Stimulated activated naive CD8-positive, alpha-beta T cell treated with anti-CD3 and anti-CD28 coated beads, Interleukin-15, Interleukin-2, amounts not matched to agents 100 U/mL and 50 U/mL, for 24 hours (primary cell): ENCODE measurements at places on chromosomes 2 and 18.

- no peak for DNase-seq
Observed at GRCh38 chr18:43022874-43023273, 92.6 kb downstream of the RIT2 start.

- DNase-seq, result no peak
Observed at GRCh38 chr2:109421101-109421500, 192.7 kb downstream of the SEPTIN10 start.

GRCh38 chr2:28664120-28664842 lies 87.3 kb upstream of the PPP1CB start:
- DNase-seq, result no peak

- no peak for DNase-seq
Observed at GRCh38 chr2:190882856-190883582, 2.4 kb downstream of the GLS start.

- DNase-seq, result no peak
Observed at GRCh38 chr18:48418539-48419276, 9.5 kb upstream of the ZBTB7C start.

GRCh38 chr2:207149249-207150213 lies 16.2 kb downstream of the KLF7 start:
- no peak for DNase-seq

DNA sequence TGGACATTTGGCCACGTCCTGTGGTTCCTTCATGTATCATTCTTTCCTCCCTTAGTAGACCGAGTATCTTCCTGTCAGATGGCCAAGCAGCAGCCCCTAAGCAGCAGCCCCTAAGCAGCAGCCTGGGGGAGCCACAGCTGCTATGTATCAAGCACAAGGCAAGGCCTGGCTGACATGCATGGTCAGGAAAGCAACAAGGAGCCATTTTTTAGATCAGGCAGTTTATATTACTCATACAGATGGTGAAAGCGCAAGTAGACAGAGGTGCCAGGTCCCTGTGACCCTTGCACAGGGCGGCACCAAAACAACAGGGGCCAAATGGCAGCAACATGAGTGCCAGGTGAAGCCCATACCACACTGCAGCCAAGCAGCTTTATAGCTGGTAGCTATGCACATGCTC lies 22.1 kb downstream of the CHCHD5 start:
- DNase-seq, result no peak

DNA sequence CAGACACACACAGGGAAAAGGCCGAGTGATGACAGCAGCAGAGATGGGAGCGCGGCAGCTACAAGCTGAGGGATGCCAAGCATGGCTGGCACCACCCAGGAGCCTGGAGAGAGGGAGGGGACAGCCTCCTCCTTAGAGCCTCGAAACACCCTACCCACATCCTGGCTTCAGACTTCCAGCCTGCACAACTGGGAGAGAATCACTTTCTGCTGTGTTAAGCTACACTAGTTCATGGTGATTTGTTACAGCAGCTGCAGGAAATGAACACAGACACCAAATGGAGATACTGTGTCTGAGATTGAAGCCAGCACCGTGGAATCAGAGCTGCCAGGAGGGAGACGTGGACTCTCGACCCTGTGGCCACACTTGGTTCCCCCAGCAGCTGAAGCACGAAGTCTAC lies 27.5 kb upstream of the FOSL2 start:
- DNase-seq, result no peak

- DNase-seq, result no peak
Observed at GRCh38 chr2:239459056-239459455, 58.2 kb upstream of the HDAC4 start.

GRCh38 chr2:30373881-30374302 lies 73.2 kb upstream of the LCLAT1 start:
- no peak for DNase-seq

- no peak for DNase-seq
Observed at GRCh38 chr2:206343816-206344215, 69.4 kb downstream of the ZDBF2 start.

- no peak for DNase-seq
Observed at GRCh38 chr2:229154381-229154780, 116.7 kb downstream of the PID1 start.

DNA sequence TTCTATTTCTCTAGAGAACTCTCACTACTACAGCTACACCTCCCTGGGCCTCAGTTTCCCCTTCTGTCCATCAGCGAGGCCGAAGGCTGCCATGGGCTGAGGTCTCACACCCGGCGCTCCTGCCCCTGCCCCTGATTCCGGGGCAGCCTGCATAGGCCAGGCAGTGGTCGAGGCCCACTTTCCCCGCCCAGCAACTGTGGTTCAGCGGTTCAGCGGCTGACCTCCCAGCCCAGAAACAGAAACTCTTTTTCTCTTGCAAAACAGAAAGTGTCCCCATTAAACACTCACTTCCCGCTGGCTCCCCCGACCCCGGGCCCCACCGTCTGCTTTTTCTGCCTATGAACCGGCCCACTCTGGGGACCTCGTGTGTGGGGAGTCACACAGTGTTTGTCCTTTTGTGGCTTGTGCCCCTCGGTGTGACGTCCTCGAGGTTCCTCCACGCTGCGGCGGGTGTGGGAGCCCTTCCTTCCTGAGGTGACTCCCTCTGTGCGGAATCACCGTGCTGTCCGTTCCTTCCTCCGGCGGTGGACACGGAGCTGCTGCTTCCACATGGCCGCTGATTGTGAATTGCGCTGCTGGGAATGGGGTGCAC lies 16.0 kb downstream of the PDCD1 start:
- peak; percentile 74 for DNase-seq

- DNase-seq, result no peak
Observed at GRCh38 chr2:136920652-136921333, 155.4 kb downstream of the THSD7B start.

GRCh38 chr2:150591496-150592285 lies 104.2 kb upstream of the RND3 start:
- no peak for DNase-seq

DNA sequence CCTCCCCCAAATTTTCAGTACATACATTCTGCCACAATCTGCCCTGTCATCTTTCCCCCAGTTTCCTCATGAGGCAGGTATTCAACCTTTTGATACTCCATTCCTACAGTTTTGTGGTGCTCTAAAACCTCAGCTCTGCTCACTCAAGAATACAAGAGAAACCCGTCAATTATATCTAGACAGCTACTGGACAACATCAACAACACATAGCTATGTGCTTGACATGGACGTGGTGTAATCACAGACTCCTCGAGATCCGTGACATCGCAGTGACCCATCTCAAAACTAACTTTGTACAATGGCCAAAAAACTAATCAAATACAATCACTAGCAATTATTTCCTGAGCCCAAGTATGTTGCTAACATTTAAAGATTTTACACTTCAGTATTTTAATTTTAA lies 23.6 kb downstream of the WDSUB1 start:
- no peak for DNase-seq

GRCh38 chr2:182858671-182859070 lies 7.8 kb downstream of the FRZB start:
- DNase-seq, result no peak

- DNase-seq, result no peak
Observed at GRCh38 chr18:72811047-72811446, 56.7 kb downstream of the NETO1 start.

- DNase-seq, result no peak
Observed at GRCh38 chr2:43333656-43334144, 107.3 kb upstream of the ZFP36L2 start.

GRCh38 chr2:14907014-14907612 lies 274.6 kb downstream of the LRATD1 start:
- DNase-seq, result no peak

DNA sequence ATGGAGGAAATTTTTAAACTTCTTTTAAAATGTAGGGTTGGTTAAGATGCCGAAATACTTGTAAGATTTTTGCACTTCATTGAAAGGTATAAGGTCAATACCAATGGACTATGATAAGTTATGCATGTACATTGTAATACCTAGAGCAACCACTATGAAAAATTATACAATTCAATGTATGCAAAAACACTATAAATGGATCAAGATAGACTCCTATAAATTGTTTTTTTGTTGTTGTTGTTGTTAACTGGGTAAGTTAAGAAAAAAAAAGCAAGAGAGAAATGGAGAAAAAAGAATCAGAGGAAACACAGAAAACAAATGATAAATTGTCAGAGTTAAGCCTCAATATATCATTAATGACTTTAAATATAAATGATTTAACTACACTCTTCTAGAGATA lies 421.2 kb downstream of the TMEM182 start:
- DNase-seq, result no peak

GRCh38 chr2:68591225-68591624 lies 52.2 kb upstream of the PROKR1 start:
- no peak for DNase-seq

- DNase-seq, result no peak
Observed at GRCh38 chr2:212919238-212919637, 232.2 kb downstream of the IKZF2 start.

GRCh38 chr2:27765621-27766286 lies 5.8 kb upstream of the MRPL33 start:
- peak; percentile 64 for DNase-seq

DNA sequence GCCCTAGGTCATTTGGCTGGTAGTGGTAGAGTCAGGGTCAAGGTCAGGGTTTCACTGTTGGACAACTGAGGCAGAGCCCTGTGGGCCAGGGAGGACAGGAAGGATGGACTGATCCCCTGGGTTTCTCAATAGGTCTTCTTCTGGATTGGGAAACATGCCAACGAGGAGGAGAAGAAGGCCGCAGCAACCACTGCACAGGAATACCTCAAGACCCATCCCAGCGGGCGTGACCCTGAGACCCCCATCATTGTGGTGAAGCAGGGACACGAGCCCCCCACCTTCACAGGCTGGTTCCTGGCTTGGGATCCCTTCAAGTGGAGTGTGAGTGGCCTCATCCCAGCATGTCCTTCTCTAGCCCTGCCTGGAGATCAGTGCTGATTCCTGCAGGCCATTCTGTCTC lies 18.1 kb downstream of the VIL1 start:
- DNase-seq, result no peak

DNA sequence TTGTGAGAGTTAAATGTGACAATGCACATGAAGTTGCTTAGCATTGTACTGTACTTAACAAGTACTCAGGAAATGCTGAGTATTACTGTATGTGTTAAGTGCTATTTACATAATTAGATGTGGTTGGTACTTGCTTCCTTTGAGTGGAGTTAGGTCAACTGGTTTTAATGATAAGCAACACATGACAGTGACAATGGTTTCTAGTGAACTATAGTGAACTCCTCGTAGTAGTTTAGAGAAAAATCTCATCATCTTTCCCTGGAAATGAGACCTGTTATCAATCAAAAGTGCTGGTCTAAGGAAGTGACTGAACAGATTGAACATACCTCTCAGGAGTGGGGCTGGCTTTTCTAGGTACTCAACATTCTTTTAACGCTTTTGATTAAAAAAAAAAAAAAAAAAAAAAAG lies 29.2 kb upstream of the ZDBF2 start:
- no peak for DNase-seq

DNA sequence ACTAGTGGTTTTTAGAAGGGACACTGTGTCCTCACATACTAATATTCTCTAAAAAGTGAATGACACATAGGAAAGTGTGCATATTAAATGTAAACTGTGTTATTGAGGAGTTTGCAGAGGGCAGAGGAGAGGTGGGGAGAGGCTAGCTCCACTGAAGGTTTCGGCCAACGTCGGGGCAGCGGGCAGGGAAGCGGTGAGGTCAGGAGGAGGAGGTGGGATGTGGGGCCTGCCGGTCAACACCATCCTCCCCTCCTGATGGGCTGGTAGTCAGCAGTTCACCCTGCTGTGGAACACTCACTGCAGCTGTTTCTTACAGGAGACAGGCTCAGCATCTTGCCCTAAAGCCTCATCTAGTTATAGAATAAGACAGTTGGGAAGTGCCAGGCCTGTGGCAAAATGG lies 74.2 kb downstream of the ARHGEF4 start:
- no peak for DNase-seq

DNA sequence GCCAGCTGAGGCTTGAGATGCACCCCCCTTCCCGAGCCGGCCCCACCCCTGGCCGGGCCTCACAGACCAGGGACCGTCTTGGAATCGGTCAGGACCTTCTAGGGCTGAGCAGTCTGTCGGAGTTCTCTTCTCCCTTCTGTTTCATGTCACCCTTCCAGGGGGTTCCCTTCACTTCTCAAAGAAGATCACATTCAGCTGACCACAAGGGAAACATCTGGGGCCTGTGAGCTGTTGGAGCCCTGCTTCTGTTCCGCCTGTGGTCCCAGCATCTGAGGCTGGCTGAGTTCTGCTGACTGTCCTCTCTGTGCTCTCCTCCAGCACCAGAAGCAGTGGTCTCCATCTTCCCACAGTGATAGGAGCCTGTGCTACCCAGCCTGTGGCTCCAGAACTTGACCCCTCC lies 106.5 kb downstream of the SEPTIN10 start:
- no peak for DNase-seq

GRCh38 chr2:232245111-232245510 lies 133.4 kb upstream of the ALPP start:
- DNase-seq, result no peak

DNA sequence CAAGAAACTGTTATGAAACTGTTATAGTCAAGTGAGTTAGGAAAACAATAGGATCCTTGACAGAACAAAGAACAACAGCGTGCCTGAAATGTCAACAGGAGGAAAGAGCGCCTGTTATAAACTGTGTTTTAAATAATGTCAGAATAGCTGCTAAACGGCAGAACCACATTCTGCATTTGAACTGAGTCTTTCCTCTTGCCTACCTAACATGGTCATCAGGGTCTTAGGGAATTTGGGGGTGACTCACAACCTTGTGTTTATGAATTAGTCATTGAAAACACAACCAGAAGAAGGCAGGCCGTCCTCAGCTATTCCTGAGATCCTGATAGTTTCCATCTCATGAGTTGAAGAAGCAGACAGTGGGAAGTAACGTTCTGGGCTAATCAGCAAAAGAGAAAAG lies 222.0 kb upstream of the FN1 start:
- DNase-seq, result no peak

GRCh38 chr2:96604104-96604503 lies 34.0 kb downstream of the KANSL3 start:
- DNase-seq, result no peak

DNA sequence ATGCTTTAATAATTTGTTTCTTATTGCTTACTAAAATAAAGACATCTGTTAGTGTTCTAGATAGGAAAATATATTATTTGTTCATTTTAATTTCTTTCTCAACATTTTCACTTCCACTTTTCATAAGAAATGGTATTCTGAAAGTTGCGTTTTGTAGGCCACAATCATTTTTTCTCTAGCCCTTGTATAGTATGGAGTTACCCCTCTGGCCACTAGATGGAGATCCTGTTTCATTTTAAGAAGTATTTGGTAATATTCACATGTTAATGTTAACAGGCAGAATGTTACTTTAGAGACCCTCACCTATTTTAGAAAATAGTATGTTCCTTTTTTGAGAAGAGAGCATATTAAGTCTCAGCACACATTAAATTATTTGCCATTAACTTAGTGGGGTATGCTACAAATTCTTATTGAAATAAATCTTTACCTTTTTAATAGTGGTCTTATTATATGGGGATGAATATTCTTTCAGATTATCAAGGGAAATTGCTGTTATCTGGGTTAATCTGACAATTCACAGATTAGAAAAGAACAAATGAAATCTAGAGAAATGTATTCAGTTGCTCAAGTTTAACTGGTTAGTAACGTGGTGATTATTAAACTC lies 73.9 kb upstream of the TTC27 start:
- DNase-seq, result no peak
